ENCODE measurements at places on chromosomes 7 and 10.

- DNase-seq, result no peak
These were observed 58.4 kb upstream of the FGL2 start for GRCh38 chr7:77258014-77258413.

DNA sequence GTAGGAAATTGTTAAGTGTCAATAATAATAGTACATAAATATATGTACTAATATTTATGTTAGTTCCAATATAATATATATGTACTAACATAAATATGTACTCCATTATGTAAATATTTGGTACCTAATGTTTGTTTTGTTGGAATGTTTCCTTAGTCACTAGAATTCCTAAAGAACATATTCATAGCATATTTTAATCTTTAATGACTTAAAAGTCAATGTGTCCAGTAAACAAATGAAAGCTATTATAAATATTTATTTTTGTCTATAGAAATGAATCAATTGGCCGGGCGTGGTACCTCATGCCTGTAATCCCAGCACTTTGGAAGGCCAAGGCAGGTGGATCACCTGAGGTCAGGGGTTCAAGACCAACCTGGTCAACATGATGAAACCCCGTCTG, 153.6 kb downstream of the GPR158 start:
- DNase-seq, result no peak

GRCh38 chr7:149690688-149691446, 82.5 kb downstream of the ZNF467 start:
- DNase-seq, result no peak

DNA sequence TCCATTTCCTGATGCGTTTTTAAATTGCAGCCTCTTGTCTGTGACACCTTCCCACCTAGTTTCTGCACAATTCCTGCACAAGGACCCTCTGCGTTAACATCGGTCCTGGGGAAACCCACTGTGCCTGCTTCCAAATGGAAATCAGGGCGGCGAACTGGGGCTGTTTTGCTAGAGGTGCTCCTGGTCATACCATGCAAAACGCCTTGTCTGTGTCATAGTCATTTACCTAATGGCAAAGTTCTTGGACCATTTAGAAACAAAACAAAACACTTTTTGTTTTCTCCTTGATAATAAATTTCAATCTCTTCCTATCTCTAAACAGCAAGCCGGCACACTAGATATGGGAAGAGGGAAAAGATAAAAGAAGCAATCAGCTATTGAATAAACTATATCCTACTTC, 206.9 kb upstream of the KLF14 start:
- no peak for DNase-seq

- DNase-seq, result no peak
These were observed 1.3 kb downstream of the LIMK1 start for GRCh38 chr7:74084722-74085578.

- DNase-seq, result peak; percentile 20
These were observed 135.0 kb downstream of the CDH23 start for GRCh38 chr10:71531485-71532446.

GRCh38 chr7:100342765-100343164, 15.2 kb upstream of the PILRB start:
- no peak for DNase-seq

DNA sequence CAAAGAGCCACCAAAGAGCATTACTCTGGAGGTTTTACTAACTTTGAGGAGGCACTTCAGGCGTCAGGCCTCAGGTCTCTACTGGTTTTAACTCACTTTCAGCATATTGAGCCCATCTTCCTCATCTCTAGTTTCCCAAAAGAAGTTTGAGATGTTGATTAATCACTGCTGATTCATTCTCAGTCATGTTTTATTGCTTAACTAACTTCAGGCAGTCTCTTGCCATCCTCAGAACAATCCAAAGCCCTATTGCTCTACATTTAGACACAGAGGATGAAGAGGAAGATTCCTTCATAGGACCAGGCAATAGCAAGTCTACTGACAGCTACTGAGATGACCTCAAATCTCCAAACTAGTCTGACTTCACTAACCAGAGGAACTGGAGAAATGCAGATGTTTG, 39.1 kb upstream of the BET1 start:
- no peak for DNase-seq

DNA sequence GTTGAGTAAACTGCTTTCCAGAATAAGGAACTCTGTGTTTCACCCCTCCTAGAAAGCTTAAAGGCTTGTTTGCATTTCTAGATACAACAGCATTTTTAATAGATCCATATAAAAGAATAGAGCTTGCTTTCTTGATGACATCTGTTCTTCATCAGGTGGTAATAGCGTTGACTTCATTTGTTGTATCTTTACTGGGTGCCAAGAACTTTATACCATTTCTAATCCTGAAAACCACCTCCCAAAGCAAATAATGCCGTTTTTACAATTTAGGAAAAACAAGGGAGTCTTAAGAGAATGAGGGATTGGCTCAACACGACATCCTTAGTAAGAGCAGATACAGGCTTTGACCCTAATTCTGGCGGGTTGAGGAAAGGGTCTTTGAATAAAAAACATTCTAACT, 993.4 kb downstream of the TYW1 start:
- no peak for DNase-seq

- no peak for DNase-seq
These were observed 20.3 kb downstream of the TSPAN12 start for GRCh38 chr7:120837599-120837998.

GRCh38 chr10:55369670-55370420, 568.8 kb upstream of the PCDH15 start:
- DNase-seq, result no peak

GRCh38 chr10:91557651-91558111, 75.2 kb downstream of the PPP1R3C start:
- DNase-seq, result no peak

GRCh38 chr7:149529136-149529718, 31.6 kb upstream of the ZNF746 start:
- no peak for DNase-seq

- peak; percentile 29 for DNase-seq
These were observed 70.0 kb downstream of the CAMK1D start for GRCh38 chr10:12419262-12419847.

DNA sequence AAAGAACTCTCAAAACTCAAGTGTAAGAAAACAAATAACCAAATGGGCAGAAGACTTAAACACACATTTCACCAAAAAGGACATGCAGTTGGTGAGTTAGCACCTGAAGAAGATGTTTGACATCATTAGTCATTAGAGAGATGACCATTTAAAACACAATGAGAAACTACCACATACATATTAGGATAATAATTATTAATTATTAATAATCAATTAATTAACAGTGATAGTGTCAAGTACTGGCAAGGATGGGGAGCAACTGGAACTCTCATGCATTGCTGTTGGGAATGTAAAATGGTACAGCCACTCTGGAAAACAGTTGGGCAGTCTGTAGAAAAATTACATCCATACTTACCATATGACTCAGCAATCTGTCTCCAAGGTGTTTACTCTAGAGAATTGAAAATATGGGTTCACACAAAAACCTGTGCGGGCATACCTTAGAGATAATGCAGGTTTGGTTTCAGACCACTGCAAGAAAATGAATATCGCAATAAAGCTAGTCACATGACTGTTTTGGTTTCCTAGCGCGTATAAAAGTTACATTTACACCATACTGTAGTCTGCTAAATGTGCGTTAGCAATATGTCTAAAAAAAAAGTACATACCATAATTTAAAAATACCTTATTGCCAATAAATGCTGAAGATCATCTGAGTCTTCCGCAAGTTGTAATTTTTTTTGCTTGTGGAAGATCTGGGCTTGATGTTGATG, 30.3 kb downstream of the ARID5B start:
- DNase-seq, result no peak

DNA sequence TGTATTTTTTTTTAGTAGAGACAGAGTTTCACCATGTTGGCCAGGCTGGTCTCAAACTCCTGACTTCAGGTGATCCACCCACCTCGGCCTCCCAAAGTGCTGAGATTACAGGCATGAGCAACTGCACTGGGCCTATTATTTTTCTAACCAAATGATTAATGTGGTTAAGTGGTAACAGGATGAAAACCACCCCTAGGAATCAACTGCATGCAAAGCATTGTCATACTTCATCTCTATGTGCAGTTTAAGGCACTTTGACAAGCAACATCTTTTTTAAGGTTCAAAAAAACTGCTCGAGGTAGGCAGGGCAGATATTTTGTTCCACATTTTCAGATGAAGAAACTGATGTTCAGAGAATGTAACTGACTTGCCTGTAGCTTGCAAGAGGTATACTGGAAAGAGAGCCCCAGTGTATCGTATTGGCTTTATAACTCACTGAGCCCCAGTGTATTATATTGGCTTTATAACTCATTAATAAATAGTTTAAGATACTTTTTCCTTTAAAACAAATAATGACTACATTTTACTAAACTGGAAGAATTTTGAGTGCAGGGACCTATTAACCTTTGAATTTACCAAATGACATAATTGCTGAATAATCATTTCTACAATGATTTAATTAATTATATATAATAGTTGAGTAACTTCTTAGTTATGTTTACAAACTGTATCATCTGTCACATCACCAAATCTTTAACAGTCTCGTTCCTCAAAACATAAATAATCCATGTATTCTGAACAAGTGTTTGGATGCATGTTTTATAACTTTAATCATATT, 38.1 kb downstream of the RTKN2 start:
- DNase-seq, result no peak

DNA sequence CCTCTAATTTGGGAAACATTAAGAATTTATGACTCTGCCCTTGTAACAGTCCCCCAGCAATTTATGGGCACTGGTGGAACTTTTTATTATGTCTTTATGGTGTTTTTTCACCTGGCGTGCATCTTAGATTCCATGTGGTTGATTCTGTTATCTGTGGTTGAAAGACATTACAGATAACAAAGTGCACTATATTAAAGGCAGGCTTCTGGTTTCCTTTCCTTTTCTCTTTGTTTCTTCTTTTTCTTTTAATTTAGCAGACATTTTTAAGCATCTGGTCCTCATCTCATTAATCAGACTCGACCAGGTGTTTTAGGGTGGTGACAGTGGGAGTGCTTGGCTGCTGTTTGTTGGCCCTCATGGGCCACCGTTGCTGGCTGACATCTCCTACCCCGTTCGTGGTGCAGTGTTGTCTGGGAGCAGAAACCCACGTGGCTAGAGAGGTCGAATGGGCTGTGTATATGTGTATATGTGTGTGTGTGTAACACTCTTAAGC, 77.4 kb downstream of the LRMDA start:
- DNase-seq, result no peak

DNA sequence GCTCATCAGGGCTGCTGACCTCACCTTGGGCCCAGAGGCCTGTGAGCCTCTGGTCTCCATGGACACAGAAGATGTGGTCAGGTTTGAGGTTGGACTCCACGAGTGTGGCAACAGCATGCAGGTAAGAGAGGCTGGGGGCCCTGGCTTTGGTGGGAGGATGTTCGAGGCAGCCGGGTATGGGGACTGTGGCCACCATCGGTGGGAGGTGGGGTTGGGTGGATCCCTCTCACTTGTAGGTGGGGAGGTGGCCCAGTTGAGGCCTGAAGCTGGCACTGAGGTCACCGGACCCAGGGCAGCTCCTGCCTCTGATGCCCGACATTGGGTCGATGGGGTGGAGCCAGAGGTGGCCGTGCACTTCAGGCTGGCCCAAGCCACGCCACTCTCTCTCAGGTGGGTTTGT, 406 bp downstream of the ZP3 start:
- no peak for DNase-seq

DNA sequence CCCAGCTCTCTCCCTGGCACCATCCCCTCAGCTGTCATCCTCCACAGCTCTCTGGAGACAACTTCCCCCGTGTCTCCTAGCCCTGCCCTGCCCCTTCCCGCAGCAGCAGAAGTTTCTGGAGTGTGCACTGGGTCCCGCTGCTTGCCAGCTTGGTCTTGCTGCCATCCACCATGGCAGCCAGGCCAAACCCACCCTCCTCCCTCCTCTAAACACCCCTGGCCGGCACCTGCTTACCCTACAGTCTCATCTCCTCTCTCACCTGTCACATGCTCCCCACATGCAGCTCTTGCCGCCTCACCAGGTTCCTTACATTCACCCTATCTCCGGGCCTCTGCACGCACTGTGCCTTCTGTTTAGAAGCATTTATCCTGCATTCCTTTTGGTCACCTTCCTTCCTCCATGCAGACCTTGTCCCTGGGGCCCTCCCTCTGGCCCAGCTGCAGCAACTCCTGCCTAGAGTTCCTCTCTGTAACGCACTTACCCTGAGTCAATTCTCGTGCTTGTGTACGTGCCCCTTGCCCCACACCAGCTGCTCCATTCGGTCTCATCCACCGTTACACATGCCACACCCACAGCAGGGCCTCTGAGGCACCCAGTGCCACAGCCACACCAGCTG, 93.9 kb upstream of the RET start:
- DNase-seq, result no peak

DNA sequence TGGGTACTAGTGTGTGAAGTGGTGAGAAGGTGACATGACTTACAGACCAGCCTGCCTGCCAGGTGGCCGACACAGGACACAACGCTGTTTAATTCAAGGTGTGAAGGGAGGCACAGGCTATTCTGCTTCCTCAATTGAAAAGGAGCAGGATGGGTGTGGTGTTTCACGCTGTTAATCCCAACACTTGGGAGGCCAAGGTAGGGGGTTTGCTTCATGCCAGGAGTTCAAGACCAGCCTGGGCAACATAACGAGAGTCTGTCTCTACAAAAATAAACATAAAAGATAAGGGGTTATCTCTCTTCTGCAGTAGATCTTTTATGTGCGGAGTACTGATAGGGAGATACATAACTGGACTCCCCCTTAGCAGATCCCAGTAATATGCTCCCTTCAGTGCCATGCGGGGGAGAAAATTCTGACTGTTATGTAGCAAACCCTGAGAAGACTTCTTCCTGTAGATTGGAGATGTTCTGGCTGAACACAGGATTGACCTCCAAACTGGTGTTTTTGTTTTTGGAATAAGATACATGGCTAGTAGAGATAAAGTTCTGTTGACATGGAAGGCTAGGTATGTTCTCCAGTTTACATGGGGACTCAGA, 63.2 kb downstream of the CCNY start:
- no peak for DNase-seq

GRCh38 chr10:31090894-31091607, 59.4 kb upstream of the ZNF438 start:
- DNase-seq, result no peak

DNA sequence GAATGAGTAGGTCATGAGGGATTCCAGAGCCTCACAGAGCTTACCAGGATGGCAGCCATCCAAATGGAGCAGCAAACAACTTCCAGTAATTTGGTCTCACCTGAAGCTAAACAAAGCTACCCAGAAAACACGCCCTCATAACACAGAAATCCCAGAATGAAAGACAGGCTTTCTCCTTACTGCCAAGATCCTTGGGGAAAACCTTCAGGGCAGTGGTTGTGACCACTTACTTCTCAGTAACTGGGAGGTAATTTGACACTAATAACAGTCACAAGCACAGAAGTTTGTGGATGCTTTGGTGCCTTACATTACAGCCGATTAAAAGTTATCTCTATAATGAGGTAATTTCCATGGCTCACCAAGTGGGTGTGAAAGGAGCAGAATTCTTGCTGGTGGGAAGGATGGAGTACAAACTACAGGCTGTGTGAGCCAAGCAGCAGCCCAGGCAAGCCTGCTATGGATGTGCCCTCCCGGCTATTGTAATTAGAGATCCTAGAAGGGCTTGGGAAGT, 10.4 kb downstream of the WDR91 start:
- no peak for DNase-seq

DNA sequence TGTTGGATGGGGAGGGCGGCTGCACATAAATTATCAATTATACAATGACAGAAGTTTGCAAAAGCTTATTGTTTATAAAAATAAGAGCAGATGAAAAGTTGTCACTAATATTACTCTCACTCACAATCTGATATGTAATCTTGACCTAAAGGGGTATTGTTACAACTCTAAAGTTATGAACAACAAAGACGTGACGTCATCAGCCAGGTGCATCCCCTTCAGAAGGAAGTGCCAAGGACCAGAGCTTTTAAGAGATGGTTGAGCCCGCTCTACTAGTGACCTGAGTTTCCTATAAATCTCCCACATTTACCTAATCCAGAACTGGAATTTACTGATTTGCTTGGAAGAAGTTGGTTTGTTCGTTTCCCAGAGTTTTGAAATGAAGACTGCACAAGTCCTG, 247.7 kb upstream of the MGMT start:
- no peak for DNase-seq
